ENCODE measurements at places on chromosomes 4 and X.

- no peak for DNase-seq
These were observed 69.4 kb upstream of the PGM2 start for GRCh38 chr4:37757121-37757520.

- no peak for DNase-seq
These were observed 213.6 kb downstream of the PALLD start for GRCh38 chr4:168710353-168710946.

DNA sequence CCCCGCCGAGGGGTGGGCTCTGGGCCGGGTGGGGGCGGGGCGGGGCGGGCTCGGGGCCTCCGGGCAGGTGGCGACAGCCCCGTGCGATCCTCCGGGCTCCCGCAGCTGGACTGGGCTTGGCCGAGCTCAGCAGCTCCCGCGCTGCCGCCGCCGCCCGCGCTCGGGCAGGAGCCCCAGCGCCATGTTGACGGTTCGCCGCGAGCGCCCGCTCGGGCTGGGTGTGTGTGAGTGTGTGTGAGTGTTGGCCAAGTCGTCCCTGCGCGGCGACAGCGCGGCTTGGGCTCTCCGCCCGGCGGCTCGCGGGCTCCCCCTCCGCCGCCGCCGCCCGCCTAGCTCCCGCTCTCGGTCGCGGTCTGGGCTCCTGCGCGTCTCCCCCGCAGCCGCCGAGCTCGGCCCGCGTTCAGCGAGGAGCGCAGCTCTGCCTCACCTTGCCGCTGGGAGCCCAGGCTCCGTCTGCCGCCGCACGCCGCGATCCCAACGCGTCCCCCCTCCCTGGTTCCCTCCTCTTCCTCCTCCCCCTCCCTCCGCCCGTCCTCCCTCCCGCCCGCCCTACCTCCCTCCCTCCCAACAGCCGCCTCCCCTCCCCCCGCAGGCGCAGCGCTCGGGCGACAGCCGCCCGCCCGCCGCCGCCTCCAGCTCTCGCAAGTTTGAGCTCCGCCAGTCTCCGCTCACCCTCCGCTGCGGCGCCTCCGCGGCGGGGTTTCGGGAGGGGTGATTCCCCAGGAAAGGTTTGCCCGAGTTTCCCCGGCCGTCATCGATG, at the start of gene BCOR:
TSS of gene BCOR (minus strand) at position 455 of the 760 bp plus-strand sequence. CDS start 20,029 bp downstream, outside the sequence.
- no peak for DNase-seq

GRCh38 chr4:23266401-23266800, 573.7 kb downstream of the GBA3 start:
- no peak for DNase-seq

- no peak for DNase-seq
These were observed 40.7 kb downstream of the MTTP start for GRCh38 chr4:99615170-99615820.

DNA sequence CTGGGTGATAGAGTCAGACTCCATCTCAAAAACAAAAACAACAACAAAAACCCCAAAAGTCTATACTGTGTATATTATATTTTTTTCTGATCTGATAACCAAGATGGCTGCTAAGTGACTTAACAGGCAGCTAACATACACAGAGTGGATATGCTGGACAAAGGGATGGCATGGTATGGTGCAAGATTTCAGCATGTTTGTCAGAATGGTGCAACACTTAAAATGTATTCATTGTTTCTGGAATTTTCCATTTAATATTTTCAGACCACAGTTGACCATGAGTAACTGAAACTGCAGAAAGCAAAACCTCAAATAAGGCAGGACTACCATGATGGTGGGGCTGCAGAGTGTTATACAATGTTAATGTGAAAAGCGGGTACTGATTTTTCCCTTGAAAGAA, 6.1 kb upstream of the BOD1L1 start:
- DNase-seq, result no peak

DNA sequence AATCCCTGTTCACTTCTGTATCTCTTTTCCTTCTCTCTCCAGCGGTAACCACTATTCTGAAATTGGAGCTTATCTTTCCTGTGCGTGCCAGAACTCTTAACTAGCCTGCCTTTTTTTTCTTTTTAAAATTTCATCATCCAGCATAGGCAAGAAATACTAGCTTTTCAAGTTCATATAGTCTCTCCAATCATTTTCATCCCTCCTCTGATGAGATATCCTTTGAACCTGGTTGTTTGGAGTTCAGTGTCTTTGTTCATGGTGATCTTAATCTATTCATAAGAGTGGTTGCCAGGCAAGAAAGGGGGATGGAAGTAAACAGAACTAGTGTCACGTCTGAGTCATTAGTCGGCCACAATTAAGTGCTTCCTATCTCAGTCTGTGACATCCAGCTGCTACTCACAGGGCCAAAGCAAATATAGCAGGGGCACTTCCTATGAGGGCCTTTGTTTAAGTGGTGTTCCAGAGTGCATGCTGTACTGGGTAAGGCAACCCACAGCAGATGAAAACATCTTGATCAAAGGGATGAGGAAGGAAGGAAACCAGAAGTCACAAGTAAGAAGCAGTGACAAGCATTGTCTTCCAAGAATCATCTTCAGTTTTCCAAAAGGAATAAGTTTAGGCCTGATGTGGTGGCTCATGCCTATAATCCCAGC, 56.4 kb upstream of the XIAP start:
- peak; percentile 62 for DNase-seq

- DNase-seq, result no peak
These were observed 3.8 kb downstream of the TADA2B start for GRCh38 chr4:7046971-7047370.

DNA sequence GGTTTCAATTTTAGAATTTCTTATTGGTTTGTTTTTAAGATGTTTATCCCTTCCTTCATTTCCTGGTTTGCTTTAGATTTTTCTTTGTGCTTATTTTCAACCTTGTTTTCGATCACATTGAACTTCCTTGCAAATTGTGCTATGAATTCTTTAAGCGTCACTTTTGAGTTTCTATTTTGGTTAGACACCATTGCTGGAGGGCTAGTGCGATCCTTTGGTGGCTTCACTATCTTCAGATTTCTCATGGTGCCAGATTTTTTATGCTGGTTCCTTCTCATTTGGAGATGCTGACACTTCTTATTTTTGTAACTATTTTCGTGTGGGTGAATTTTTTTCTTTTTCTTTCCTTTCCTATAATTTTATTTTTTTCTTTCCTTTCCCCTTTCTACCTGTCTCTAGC, 227.2 kb upstream of the HDX start:
- DNase-seq, result no peak

DNA sequence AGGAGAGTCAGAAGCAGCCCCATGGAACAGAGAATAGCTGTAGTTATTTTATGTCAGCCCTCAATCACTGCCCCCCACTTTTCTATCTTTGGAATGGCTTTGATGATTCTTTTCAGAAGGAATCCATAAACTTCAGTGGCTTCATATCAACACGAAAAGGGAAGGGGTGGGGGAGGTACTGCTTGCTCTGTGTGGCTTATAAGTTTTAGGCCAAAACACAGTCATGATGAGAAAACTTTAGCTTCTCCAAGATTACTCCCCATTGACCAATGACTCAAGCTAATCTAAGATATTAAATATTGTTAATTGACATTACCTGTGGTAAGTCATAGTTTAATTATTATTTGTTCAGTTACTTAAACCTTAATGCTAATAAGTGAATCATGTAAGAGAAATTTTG, 669.6 kb upstream of the FAM241A start:
- DNase-seq, result no peak

DNA sequence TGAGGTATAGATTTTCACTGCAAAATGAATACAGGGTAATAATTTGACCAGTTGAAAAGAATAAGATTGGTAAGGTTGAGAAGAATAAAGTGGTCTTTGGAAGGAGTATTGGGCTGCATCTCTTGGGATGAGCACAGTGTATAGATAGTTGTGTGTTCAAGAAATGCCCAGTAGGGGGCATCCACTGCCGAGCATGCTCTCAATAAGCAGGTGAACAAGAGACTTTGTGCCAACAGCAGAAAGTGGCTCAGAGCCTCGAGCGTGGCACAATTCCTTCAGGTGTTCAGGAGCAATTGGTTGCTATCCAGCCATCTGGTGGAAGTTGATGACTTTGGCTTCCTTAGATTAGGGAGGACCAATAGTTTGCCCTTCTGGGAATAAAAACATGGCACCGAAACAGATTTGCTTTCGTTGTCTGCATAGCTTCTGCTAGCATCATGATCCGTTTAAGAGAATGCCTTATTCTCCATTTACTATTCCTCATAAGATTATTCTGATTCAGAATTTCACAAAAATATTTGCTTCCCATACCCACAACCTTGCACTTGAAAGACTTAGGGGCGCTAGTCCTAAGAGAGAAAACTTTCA, 258.1 kb upstream of the NEIL3 start:
- no peak for DNase-seq

DNA sequence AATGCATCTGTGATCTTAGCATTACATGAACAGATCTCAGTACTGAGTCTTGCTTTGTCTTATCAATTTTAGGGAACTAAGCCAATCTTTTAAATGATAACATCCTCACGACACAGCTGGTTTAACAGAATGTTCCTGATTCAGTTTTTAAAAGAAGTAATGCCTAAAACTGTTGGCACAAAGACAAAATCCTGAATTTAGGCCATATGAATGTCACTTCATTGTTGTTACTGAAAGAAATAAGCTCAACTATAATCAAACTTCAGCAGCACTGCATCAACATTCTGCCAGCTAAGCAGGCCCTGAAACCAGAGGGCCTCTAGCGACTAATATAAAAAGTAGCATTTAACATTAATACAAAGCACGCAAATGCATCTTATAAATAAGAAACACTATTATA, 130.6 kb downstream of the FRYL start:
- no peak for DNase-seq

DNA sequence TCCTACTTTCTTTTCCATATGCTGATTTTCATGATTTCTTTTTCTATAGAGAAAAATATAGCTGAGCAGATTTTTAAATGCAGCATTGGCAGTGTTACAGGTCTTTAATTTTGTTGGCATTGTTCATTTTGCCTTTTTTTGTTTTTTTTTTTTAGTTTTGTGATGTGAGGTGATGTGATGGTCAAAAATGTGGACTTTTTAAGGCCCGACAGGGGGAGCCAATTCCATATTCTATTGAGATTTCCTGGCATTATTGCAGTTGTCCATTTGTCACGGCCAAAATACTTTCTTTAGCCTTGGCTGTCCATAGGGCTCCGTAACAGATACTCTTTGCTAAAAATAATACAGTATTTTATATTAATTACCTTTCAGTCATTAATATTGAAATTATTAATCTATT, 47.8 kb downstream of the SLIT2 start:
- DNase-seq, result no peak

DNA sequence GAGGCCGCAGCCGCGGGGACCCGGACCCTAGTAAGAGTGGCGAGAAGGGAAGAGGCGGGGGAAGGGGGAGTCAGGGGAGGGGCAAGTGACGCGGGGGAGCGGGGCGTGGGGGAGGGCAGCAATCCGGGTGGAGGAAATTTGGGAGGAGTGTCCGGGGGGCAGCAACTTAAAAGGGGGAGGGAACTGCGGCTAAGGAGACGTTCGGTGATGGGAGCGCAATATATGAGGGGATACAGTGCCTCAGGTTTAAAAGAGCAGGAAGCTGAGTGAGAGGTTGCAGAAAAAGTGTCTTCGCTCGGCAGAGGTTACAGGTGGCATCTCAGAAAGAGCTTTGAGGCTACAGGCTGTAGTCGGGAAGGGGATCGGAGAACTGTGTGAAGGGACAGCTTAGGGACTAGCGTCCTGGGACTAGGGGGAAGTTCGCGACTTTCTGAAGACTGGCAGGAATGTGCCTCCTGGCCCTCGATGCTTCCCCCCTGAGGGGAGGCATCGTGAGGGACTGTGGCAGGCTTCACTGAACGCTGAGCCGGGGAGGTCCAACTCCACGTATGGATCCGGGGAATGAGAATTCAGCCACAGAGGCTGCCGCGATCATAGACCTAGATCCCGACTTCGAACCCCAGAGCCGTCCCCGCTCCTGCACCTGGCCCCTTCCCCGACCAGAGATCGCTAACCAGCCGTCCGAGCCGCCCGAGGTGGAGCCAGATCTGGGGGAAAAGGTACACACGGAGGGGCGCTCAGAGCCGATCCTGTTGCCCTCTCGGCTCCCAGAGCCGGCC, 519 bp downstream of the FOXO4 start:
- no peak for DNase-seq

DNA sequence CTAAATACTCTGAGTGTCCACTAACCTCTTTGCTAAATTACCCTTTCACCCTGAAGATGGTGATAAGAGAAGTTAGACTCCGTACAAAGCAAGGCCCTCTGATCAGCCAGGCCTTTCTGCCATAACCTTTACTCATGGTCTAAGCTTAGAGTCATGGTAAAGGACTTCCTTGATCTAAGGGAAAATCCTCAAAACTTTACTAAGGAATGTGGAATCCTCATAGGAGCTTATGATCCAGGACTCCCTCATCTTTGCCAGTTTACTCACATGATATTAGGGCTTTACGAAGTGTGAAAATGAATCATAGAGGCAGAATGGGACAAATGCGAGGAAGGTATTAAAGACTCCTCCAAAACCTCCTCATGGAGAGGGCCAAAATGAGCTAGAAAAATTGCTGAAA, 7.9 kb upstream of the FAM13A start:
- no peak for DNase-seq

GRCh38 chr4:26298198-26298947, 22.4 kb upstream of the RBPJ start:
- no peak for DNase-seq

- DNase-seq, result no peak
These were observed 37.1 kb downstream of the SLC39A8 start for GRCh38 chr4:102308032-102308799.

- no peak for DNase-seq
These were observed 89.3 kb upstream of the SRD5A3 start for GRCh38 chr4:55256787-55257186.

- DNase-seq, result peak; percentile 87
These were observed 400.8 kb upstream of the SLIT2 start for GRCh38 chr4:19850909-19851308.

DNA sequence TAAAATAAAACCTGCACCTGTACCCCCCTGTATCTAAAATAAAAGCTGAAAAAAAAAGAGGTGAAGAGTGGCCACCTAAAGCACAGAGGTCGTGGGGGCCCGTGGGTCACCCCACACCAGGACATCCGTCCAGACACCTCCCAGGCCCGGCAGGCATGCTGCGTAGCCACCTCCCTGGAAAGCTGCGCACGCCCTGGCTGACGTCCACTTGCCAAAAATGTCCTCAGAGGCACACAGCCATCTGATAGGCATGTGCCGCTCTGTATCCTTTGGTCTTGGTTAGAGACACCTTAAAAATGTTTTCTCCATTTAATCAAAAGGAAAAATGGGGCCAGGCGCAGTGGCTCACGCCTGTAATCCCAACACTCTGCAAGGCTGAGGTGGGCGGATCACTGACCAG, 17.7 kb downstream of the FAM53A start:
- DNase-seq, result no peak

- peak; percentile 27 for DNase-seq
These were observed 278.6 kb upstream of the GNPDA2 start for GRCh38 chr4:45004847-45005565.

GRCh38 chrX:47234583-47234982, 1.8 kb downstream of the USP11 start:
- no peak for DNase-seq

- DNase-seq, result no peak
These were observed 11.3 kb downstream of the SLC38A5 start for GRCh38 chrX:48458711-48459110.

- DNase-seq, result no peak
These were observed 66.3 kb downstream of the NBDY start for GRCh38 chrX:56795309-56795868.
